Stimulated activated CD4-positive, alpha-beta T cell treated with anti-CD3 and anti-CD28 coated beads, TNF-alpha, amount 100 ng/mL, for 24 hours (primary cell): ENCODE measurements at places on chromosomes 12 and 14.

- DNase-seq: no peak
Observed at GRCh38 chr12:120588948-120589930, 8.0 kb upstream of the POP5 start.

DNA sequence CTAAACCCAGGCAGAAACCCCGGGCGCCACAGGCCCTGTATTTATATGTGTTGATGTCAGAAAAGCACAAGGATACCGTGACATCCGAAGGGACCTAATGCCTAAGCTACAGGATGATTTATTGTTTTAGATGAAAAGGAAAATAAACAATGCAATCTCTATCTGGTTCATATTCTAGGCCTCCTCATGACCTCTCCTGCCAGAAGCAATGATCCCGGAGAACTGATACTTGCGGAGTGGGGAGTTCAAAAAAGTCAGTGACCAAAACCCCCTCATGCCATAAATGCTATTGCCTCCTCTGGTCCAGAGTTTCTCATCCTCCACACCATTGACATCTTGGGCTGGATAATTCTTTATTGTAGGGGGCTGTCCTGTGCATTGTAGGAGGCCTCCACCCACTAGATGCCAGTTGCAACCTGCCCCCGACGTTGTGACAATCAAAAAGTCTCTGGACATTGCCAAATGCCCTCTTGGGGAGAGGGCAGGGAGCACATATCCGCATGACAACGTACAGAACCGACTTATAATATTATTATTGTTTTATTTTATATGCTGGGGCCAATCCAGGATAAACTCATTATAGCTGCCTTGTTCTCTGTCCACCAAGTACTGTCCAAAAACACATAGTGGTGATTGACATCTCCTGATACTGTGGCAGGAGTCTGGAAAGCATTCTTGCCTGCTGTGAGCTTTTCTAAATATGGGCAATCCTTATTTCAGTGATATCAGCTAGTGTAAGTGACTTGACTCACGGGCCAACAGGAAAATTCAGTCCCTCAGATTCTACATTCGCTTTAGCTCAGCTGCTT is 1.1 kb upstream of the CSRP2 start:
- DNase-seq: no peak

DNA sequence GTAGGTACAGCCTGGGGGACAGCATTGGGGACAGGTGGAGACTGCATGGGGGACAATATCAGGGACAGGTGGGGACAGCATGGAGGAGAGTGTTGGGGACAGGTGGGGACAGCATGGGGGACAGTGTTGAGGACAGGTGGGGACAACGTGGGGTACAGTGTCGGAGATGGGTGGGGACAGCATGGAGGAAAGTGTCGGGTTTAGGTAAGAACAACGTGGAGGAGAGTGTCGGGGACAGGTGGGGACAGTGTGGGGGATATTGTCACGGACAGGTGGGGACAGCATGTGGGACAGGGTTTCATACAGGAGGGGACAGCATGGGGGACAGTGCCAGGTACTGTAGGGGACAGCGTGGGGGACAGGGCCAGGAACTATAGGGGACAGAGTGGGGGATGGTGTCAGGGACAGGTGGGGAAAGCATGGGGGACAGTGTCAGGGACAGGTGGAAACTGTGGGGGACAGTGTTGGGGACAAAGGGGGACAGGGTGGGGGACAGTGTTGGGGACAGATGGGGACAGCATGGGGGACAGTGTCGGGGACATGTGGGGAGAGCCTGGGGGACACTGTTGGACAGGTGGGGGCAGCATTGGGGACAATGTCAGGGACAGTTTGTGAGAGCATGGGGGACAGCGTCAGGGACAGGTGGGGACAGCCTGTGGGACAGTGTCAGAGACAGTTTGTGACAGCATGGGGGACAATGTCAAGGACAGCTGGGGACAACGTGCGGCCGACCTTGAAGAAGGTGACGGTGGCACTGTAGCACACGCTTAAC is 213.1 kb downstream of the TMEM121 start:
- no peak for DNase-seq

DNA sequence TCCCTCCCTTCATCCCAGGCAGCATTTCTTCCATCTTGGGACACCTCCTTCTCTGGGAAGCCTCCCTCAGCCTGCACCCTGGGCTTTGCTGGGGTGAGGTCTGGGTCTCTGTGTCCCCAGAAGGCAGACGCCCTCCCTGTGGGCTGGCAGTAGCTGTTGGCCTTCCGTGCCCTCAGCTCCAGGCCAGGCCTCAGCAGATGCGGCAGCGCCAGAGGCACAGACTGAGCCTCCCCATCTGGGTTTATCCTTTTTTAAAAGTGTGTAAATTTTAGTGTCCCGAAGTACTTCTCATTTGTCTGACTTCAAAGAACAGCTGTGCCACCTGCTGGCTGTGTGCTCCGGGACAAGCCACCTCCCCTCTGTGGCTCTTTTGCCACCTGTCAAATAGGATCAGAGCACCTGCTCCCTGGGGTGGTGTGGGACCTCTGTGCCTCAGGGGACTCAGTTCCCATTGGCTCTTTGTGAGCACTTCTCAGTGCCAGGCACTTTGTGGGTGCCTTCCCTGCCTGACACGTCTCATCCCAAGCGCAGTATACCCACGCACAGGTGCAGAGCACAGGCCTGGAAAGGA is 11.1 kb downstream of the EXOC3L4 start:
- no peak for DNase-seq

DNA sequence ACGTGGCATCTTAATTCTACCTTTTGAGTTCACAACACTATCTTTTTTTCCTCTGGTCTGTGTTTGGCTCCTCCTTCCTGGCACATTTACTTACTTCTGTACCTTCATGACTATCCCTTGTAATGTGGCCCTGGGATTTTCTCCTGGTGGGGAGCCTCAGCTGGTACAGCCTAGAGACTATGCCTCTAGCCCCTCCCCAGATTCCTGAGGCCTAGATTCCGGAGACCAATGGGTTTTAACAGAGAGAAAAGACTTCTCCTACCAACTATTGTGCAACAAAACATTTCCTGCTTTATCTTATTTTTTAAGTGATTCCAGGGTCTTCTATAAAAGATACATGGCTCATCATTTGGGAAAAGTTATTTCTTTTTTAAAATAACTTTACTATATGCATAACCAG is 216.2 kb upstream of the KRR1 start:
- no peak for DNase-seq

DNA sequence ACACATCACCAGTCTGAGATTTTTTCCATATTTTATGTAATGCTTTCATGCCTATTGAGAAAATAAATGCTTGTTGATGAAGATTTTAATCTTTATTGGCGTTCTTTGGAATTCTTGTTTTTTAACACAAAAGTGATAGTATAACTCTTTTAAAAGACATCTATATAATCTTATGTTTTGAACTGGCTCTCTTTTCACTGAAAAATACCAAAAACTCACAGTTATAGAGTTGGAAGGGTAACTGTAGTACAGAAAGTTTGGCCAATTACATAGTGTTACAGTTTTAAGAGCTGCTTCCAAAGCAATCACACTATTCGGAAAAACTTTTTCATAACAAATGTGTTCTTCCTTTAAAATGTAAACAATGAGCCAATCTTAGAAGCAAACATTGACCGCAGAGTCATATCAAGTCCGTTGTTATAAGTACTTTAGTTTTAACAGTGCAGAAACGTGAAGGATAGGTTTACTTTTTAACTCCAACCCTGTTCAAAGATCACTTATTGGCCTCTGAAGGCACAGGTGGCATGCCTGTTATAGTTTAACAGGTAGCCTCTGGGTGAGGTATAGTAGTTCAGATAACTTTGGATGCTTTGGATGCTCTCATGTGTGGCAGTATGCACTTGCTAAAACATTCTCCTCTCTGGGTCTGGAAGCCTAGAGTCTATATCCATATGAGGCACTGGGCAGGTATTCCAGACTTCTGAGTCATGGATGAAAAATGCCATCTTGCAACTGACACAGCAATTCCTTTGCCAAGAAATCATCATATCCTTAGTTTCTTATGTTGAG is 12.1 kb upstream of the NTN4 start:
- no peak for DNase-seq
